ENCODE measurements at places on chromosomes 1 and 21.

GRCh38 chr1:78620666-78621065 is 418 bp downstream of the IFI44L start:
- DNase-seq = no peak

GRCh38 chr1:181153634-181153961 is 65.1 kb downstream of the IER5 start:
- DNase-seq = no peak

- no peak for DNase-seq
Observed at GRCh38 chr1:210496063-210496462, 167.4 kb downstream of the HHAT start.

DNA sequence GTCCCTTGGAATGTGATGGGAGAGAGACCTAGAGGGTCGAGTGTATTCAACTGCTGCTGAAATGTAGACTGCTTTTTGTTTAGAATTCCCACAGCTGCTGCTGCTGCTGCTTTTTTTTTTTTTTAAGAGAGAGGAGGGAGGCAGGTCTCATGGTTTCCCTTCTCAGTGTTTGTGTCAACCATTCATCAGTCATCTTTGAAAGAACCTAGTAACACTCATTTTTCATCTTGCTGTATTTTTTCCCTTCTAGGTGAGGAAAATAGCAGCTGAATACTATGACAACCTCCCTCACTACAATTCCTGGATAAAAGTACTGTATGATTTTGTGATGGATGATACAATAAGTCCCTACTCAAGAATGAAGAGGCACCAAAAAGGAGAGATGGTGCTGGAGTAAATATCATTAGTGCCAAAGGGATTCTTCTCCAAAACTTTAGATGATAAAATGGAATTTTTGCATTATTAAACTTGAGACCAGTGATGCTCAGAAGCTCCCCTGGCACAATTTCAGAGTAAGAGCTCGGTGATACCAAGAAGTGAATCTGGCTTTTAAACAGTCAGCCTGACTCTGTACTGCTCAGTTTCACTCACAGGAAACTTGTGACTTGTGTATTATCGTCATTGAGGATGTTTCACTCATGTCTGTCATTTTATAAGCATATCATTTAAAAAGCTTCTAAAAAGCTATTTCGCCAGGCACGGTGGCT is 9.2 kb downstream of the DEGS1 start:
- DNase-seq = no peak

- no peak for DNase-seq
Observed at GRCh38 chr1:10513199-10513598, 38.4 kb downstream of the PEX14 start.
